Iris pigment epithelial cell (primary cell): ENCODE measurements at places on chromosomes 4 and X.

DNA sequence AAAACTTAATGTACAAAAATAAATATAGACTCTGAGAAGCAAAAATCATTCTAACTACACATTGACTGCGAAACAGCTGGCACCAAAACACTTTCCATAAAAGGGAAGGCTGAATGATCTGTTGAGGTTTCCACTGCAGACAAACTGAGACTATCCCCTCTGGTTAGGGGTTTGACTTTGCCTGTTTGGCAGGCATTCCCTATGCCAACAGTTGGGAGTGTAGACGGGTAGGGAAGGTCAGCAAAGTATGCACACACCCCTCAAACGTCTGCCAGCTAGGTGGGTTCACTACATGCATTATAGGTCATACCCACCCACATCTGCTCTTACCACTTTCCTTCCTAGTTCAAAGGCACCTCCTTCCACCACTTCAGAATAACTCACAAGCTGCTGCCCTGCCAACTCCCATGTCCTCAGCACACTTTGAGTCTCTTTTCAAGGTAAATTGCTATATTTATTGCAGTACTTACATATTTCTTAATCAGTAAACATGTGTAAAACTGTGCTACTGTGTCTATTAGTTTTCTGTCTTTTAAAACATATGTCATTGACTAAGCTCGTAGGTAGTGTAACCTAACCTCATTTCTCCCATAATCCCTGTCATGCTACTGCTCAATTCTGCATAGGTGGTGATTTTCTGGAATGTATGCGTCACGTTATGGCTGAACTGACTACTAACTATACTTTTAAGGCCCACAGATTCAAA lies 12.4 kb downstream of the CTSO start:
- DNase-seq: no peak

DNA sequence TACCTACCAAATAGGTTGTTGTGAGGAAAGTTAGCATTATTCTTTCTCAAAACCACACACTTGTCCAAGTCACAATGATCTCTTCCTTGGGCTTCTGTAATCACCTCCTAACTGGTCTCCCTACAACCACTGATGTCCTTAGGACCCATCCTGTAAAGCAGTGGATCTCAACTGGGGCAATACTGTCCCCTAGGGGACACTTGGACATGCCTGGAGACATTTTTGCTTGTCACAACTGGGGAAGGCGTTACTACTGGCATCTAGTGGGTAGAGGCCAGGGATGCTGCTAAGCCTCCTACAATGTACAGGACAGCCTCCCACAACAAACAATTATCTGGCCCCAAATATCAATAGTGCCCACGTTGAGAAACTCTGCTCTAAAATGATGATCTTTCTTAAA lies 118.7 kb upstream of the AP1S2 start:
- peak; percentile 18 for DNase-seq

DNA sequence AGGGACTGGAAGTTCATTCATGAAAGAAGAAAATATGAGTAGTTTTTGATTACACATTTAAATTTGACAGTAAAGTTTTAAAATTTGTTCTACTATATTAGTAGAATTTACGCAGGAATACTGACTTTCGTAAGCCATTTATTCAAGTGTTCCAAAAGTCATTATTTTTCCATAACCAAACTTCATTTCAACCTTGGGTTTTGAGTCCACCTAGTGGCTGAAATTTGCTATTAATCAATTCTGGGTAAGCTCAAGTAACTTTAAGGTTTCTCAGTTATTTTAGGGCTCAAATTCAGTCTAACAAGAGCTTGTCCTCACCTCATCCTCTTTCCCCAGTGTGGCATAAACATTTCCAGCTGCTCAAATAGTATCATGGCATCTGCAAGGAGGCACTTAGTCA lies 175.4 kb downstream of the SH3BGRL start:
- peak; percentile 28 for DNase-seq

- no peak for DNase-seq
These were observed 354.8 kb downstream of the MID1IP1 start for GRCh38 chrX:39156051-39156450.

GRCh38 chr4:122591196-122591595 lies 29.7 kb downstream of the IL21 start:
- no peak for DNase-seq
